ENCODE measurements at places on chromosomes 5 and 9.

GRCh38 chr5:77180167-77181081, 30.1 kb upstream of the PDE8B start:
- no peak for DNase-seq

GRCh38 chr9:3809724-3810123, 283.9 kb upstream of the RFX3 start:
- DNase-seq = no peak

GRCh38 chr9:80233906-80234305, 662.1 kb downstream of the TLE4 start:
- DNase-seq = no peak

DNA sequence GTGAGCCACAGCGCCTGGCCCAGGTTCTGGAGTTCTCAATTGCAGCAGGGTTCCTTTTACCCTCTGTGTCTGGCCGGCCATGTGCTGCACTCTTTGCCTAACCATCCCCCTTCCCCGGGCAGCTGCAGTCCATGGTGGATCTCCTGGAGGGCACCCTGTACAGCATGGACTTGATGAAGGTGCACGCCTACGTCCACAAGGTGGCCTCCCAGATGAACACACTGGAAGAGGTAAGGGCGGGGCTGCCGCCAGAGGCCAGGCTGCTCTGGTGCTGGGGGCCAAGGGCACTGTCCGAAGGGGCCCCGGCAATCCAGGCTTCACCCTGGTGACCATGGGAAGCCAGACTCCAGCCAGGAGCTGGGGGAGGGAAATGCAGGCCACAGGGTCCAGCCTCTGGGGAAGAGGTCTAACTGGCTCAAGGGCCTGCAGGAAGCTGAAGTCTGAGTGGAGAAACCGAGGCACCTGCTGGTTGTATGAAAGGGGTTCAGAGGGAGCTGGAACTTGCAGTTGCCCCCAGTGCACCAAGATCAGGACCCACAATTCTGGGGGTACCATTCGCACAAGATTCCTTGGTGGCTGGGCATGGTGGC, 18.1 kb downstream of the OLFML2A start:
- DNase-seq = no peak

DNA sequence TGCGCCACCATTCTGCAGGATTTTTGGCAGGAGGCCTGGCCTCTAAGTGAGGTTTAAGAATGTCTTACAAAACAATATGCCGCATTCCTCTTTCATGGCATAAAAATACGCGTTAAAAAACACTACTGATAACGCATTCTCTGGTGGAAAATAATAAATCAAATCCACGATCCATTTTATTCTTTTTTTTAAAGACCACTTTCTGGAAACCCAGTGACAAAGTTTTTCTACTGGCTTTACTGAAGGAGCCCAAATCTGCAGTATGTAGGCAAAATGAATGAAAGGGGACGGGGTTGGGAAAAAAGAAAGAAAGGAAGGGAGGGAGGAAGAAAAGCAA, 2.0 kb downstream of the SV2C start:
- DNase-seq = no peak

DNA sequence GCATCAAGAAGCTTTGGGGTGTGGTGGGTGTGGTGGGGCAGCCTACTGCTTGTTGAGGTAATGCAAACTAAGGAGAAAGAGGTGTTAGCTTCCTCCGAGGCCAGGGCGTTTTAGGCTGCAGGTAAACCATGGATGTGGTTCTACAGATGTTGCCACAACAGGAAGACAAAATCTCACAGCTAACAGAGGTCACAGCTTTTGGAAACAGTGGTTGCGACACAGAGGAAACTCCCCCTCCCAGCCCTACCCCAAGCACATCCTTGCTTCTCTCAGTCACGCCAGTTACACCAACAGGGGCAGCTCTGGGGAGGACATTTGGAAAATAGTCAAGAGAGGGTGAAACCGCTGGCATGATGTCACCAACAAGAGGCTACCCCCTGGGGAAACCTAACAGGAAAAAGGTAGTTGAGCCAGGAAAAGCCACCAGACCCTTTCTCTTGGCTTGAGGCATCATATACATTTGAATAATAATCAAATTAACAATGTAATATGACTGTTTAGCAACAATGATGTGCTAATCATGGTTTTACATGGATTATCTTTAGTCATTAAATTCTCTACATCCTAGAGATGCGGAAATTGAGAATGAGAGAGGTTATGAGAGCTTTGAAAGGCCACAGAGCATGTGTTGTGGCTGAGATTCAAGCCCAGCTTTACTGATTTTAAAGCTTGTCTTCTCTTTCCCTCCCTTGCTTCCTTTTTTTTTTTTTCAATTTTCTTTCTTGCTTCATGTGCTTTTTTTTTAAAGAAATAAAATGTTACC, 82.2 kb upstream of the IL12B start:
- DNase-seq = peak; percentile 43

GRCh38 chr5:82374637-82375036, 96.5 kb upstream of the RPS23 start:
- DNase-seq = no peak
